Activated naive CD4-positive, alpha-beta T cell treated with Interleukin-2 at 50 U/mL for 16 hours (primary cell): ENCODE measurements at places on chromosomes 7 and 10.
A peak's percentile ranks its signal among the peaks of the same experiment; 100 is the strongest.

GRCh38 chr7:114922652-114923402 lies 933 bp downstream of the MDFIC start:
- peak; percentile 65 for DNase-seq

DNA sequence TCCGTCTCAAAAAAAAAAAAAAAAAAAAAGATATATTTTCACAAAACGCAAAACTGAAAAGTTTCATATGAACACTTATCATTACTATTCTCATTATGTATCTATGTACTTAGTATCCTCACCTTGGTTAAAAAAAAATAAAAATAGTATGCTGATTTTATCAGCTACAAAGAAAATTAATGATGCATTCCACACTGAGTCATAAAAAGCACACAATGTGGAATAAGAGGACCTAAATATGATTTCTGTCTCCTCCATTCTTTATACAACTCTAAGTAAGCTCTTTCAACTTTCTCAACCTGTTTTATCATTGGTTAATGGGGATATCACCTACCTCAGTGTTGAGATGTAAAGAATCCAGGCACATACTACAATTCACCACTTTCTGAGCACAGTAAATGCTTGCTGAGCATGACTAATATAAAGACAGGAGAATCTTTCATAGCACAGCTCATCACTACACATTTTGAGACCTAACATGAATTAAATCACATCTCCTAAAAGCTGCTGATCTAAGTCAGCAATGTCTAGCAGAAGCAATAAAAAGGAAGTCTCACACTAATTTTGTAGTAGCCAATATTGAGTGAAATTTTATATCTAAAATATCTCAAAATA lies 2.7 kb downstream of the SNX13 start:
- no peak for DNase-seq

- peak; percentile 46 for DNase-seq
These were observed 31.2 kb downstream of the SMNDC1 start for GRCh38 chr10:110273474-110273873.

DNA sequence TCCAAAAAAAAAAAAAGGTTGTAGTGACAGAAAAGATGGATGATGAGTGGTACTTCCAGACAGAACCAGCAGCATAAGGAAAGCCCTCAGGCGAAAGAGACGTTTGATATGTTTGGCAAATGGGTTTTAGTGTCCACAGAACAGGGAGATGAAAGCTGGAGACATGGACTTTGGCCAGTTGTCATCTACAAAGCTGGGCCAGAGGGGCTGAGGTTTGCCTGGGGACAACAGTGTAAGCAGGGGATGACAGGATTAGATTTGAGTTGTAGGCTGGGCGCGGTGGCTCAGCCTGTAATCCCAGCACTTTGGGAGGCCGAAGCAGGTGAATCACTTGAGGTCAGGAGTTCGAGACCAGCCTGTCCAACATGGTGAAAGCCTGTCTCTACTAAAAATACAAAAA lies 47.8 kb upstream of the ELN start:
- no peak for DNase-seq

DNA sequence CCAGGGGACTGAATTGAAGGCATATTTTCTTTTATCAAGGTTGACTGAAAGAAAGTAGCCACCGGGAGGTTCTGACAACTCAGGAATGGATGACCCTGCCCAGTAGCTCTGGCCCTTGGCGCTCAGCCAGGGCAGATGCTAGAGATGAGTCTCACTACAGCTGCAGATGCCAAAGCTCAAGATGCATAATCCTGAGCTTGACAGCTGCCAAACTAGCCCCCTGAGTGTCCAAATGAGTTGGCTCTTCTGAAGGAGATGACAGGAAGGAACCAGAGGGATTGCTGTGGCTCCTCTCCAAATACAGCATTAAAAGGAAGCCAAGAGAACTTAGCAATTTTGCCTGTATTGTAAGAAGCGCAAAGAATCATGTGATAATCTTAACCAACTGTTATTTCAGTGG lies 78.4 kb downstream of the NXPH1 start:
- DNase-seq, result no peak

- no peak for DNase-seq
These were observed 33.7 kb downstream of the C10orf120 start for GRCh38 chr10:122665946-122666345.

GRCh38 chr7:16026253-16027020 lies 340.0 kb upstream of the MEOX2 start:
- no peak for DNase-seq

DNA sequence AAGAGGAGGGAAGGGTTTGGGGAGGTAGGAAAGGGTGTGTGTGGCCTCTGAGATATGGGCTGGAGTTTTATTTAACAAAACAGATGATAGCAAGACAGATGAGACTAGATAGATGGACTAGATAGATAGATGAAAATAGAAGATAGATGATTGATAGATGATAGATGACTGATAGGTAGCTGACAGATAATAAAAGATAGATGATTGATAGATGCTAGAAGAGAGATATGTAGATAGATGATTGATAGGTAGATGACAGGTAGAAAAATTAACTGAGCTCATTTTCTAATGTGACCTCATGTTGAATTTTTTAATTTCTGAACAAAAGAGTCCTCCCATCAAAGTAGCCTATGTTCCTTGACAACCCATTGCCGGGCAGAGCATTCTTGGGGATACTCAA lies 116.6 kb upstream of the SFMBT2 start:
- no peak for DNase-seq

- no peak for DNase-seq
These were observed 110.6 kb upstream of the COL1A2 start for GRCh38 chr7:94284104-94284503.
